ENCODE measurements at places on chromosomes 7 and 10.
A peak's percentile ranks its signal among the peaks of the same experiment; 100 is the strongest.

DNA sequence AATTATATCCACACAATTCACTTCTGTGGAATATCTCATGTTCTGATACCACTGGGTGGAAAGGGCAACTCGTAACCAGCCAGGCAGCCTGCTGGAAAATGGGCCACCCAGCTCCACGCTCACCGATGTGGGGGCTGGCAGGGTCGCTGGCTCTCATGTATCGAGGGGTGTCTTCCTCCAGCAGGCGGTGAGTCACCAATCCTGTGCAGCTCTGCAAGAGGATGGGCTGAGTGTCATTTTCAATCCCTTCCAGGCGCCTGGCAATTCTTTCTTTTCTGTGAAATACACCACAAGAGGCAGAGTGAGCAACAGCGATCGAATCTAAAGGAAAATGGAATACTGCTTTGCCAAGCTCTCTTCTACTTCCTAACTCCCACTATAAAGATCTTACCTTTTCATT is 80.1 kb downstream of the SVIL start:
- DNase-seq = no peak

GRCh38 chr10:43108951-43109350 is 29.3 kb upstream of the CSGALNACT2 start:
- no peak for DNase-seq

- no peak for DNase-seq
Measured at GRCh38 chr10:132690401-132690800, 95.5 kb downstream of the NKX6-2 start.

DNA sequence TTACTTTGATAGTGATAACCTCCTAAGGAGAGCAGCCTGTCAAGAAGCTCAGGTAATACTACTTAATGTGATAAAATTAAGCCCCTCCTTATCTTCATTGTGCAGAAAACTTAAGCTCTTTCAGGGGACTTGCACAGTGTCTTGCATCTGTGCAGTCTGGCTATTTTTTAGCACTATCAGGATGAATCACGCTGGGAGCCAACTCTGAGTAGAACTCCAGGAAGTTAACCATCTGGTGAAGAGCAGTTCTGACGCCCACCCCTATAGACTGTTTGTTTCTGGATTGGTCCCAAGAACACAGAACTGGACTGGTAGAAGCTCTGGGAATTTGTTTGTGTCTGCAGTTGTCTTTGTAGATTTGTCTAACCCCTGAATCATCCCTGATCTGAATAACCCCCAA is 41.9 kb downstream of the AGK start:
- no peak for DNase-seq

- no peak for DNase-seq
Measured at GRCh38 chr10:104120512-104120902, 1.5 kb upstream of the SFR1 start.

DNA sequence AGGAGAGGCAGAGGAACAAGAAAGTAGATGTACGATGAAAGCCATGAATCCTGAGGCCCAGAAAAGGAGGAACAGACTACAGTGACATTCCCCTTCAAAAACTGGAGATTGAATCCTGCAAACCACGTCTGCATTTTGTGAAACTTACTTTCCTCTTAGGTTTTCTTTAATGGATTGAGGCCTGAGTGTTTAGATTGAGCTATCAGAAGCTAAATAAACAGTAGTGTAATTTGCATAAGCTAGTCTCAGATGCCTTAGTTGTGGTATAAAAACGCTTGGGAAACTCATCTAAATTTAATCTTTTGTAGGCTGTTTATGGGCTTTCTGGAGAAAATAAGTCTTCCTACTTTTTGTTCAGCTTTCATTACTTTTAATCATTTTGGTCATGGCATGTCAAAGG is 94.8 kb upstream of the HDAC9 start:
- no peak for DNase-seq

DNA sequence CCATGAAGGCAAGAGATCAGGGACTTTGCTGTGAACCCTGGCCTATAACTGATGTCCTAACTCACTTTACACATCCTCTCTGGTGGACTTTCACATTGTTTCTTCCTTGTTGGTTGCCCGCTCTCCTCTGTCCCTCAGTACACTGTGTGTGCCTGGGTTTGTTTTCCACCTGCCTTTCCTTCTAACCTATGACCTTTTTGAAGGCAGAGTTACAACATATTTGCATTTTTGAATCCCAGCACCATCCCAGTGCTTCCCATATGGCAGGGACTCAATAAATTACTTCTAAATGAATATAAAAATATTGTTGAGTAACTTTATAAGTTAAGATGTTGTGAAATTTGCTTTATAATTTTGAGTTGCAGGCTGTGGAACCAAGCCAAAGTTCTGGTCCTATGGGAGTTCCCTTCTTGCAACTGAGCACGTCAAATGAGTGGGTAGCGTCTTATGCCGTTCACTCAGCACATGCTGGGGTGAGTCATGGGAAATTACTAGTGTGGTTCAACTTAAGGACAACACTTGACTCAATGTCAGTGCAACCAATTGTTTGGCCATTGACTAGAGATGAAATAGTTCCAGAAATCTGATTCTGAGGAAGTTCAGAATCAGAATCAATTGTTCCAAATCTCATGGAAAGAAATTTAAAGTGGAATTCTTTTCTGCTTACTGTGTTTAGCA is 250.9 kb downstream of the TWIST1 start:
- DNase-seq = no peak

DNA sequence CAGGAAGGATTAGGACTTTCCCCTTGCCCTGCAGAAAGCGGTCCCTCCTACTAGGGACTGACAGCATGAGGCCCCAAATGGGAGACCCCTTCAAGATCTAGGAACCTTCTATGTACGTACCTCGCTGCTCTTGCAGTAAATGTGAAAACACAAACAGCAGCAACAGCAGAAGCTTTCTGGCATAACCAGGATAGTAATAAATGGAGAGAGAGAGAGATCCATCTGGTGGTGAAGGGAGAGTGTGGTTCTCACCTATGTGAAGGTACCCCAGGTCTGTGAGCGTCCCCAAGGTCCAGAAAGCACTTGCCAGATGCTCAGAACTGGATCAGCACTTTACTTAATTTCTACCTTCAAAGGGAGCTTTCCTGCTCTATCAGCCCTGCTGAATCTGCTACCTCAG is 592.7 kb downstream of the PARD3 start:
- DNase-seq = no peak

DNA sequence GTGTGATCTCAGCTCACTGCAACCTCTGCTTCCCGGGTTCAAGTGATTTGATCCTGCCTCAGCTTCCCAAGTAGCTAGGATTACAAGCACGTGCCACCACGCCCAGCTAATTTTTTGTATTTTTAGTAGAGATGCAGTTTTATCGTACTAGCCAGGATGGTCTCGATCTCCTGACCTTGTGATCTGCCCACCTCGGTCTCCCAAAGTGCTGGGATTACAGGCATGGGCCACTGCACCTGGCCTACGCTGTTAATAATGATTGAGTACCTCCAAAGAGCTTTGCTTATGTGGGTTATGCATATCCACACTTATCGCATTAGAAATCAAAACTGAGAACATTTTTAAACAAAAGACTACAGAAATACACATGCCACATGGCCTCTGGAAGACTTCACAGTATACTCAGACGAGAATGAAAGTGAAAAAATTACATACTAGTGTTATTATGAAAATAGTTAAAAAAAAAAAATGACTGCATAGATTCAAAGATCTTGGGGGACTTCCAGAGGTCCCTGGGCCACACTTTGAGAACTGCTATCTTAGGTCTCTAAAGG is 25.4 kb downstream of the RPP38 start:
- no peak for DNase-seq

DNA sequence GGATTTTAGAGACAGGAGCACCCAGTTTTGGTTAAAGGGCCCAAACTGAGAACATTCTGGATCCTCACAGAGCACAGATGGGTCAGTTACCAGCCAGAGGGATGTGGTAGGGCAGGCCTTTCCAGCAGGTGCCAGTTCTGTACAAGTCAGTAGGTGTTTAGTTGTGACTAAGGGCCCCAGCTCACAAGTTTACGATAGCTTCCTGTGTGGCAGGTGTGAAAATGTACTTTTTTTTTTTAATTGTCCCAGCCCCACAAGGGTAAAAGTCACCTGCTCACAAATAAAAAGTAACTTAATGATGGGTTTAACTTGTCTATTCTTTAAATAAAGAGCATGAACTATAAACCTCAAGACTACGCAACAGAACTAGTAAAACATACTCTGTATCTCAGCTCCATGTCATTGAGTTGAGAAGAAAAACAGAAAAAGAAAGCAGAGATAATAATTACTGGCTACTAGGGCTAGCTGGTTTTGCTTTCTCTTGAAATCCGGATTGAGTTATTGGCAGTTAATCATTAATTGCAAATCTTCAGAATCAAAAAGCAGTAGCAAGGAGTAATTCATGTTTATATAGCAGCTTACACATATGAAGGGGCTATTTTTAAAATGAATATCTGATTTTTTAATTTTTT is 15.4 kb downstream of the NFE2L3 start:
- DNase-seq = peak; percentile 26

- DNase-seq = no peak
Measured at GRCh38 chr7:47746468-47746867, 164.6 kb upstream of the TNS3 start.

DNA sequence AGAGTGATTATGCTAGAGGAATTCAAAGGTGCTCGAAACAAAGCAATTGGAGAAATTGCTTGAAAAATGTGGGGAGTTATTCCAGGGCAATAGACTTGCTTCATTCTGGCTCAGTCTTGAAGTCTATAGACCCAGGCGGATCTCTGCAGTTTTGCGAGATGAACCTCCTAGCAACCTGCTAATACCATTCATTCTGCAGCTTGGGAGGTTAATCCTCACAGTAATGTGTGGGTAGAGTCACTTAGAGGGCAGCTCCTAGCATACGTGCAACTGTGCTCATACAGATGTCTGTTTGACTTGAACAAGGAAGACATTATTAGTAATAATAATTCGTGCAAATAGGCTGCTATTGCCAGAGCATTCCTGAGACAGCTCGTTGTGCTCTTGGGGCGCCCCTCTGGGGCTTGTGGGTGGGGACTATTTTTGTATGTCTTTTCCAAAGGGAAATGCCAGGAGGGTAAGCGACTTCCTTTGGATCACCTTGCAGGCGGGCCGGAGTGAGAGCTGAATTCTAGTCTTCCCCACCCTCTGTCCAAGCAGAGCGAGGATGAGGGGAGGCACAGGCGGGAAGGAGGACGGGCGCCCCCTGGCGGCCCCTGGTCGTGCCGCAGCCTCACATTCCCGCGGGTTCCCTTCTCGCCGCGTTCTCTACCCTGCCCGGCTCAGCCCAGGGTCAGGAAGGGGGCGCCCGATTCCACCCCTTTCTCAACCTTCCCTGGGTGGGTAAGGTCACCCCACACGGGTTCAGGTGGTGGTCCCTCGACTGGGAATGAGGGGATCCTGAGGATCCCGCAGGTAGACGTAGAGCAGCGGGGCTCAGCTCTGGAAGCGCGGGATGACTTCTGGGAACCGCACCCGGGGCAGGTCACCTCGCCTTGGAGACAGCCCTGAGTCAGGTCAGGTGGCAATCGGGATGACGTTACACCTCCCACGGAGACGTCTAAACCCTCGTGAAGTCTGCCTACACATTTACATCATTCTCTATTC is 241.5 kb downstream of the PHTF2 start:
- peak; percentile 6 for DNase-seq

- no peak for DNase-seq
Measured at GRCh38 chr7:6551016-6551511, at the start of gene GRID2IP. GRID2IP (minus strand) TSS chr7:6551461; CDS start chr7:6551436, 25 bp downstream.

DNA sequence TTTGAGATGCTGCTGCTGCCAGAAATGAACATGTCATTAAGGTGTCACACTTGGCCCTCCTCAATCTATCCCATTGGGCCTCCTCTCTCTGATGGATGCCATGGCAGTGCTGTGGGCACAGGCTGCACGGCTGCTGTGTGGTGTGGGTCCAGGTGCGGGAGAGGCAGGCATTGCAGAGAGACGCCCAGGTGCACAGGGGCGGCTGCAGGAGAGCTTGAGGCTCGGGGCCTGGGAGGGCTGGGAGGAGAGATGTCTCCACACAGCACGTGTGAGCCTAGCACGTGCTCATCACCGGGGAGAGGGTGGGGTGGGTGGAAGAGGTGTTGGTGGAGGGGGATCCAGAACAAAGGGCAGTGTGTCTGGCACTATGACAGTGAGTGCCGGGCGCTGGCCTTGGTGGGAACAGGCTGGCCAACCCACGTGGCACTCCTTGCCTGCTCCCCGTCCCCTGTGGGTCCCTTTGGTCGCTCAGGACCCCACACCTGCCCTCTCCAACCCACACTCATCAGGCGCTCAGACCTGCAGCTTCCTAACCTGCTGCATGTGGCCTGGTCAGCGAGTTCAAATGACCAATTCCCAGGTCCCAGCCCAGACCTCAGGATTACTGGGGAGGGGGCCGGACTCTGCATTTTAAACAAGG is 39.9 kb upstream of the BNIP3 start:
- no peak for DNase-seq

- no peak for DNase-seq
Measured at GRCh38 chr7:65972976-65973375, 9.0 kb downstream of the GUSB start.

- DNase-seq = no peak
Measured at GRCh38 chr10:28800144-28800543, 122.8 kb downstream of the BAMBI start.

DNA sequence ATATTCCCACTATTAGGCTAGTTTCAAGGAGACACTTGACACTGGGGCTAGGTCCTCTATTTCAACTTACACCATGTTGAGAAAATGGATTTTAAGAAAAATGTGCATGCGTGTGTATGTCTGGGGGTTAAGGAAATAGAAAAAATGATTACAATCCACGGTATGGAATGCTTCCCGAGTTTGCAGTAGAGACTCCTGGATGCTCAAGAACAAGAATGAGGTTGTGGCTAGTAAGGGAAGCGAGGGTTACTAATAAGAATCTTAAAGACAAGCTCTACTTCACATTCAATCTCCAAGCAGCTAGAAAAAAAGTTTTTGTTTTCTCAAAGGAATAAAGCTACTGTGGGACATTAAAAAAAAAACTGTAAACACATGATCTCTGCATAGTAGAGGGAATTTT is 54.7 kb downstream of the ANK3 start:
- DNase-seq = no peak

GRCh38 chr10:3622845-3623621 is 162.0 kb downstream of the KLF6 start:
- peak; percentile 21 for DNase-seq

- DNase-seq = no peak
Measured at GRCh38 chr10:35388682-35389081, 52.4 kb downstream of the CCNY start.

DNA sequence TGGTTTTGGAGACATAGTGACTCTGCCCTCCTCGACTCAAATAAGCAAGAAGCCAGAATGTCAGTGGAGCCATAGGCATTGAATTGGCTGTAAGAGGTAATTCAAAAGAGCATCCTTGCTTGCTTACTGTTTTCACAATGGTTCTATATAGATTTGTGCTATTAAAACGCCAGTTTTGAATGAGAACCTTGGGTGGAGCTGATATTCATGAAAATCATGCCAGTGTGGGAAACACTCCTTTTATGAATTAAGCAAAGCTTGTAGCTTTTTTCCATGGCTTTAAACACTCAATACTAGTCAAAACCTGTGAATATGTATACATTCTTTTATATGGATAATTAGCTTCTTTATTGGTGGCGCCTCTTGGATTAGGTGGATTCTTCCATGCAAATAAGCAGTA is 252.5 kb downstream of the SLC25A13 start:
- peak; percentile 28 for DNase-seq
